Stomach (tissue), 19 donors: ENCODE measurements at places on chromosomes 2 and 18. TPM values are rescaled to one million over a fixed set of nuclear protein-coding genes. Genes with fewer than 3 reads are reported as not detected.

Gene EIF2AK3
- 92.3 TPM for total RNA-seq

GRCh38 chr18:56647071-56647470, 4.1 kb upstream of the WDR7 start:
- H3K27me3 ChIP-seq: no peaks in the 10 kb centered on the region
- H3K27ac ChIP-seq: no peak overlapping the region
- DNase-seq: no peak
- H3K4me1 ChIP-seq: peaks cover 22% of the 10 kb centered on the region

GRCh38 chr2:107712857-107713256, 113.8 kb upstream of the RGPD4 start:
- peak overlapping the region; percentile 7 for H3K4me3 ChIP-seq
- no peaks in the 10 kb centered on the region for H3K36me3 ChIP-seq
- H3K27me3 ChIP-seq: no peaks in the 10 kb centered on the region
- peaks cover 6% of the 10 kb centered on the region for H3K4me1 ChIP-seq
- H3K27ac ChIP-seq: no peak overlapping the region

Gene HAUS1
- total RNA-seq: 26.4 TPM

DNA sequence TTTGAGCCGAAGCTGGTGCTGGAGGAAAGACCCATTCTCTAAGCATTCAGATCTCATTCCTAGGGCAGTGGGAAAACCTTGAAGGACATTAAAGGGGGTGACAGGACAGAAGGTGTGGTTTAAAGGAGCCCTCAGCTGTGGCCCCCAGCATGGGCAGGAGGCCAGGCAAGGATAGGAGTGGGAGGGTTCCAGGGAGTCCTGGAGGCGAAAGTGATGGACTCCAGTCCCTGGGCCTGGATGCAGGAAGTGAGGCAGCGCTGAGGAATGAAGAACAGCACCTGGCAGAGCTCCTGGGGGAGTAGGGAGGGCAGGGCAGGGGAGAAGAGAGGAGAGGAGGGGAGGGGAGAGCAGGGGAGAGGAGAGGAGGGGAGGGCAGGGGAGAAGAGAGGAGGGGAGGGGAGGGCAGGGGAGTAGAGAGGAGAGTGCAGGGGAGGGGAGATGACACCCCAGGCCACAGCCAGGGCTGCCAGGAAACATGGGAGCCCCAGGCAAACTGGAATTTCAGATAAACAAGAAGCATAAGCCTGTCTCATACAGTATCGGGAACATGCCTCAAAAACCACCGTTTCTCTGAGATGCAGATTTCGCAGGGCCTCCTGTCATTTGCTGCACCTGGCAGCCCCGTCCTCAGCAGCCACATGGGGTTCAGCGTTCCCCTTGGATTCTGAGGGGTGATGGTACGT, 5.7 kb downstream of the RAMP1 start:
- H3K4me3 ChIP-seq: no peak overlapping the region
- peaks cover 17% of the 10 kb centered on the region for H3K27me3 ChIP-seq
- peaks cover 54% of the 10 kb centered on the region for H3K4me1 ChIP-seq
- H3K27ac ChIP-seq: peak overlapping the region; percentile 91
- peak; percentile 67 for DNase-seq
- H3K36me3 ChIP-seq: no peaks in the 10 kb centered on the region

- no peak overlapping the region for H3K27ac ChIP-seq
- no peak for DNase-seq
These were observed 598.4 kb downstream of the FBXO15 start for GRCh38 chr18:73549236-73549635.

Gene SOWAHC
- 23.2 TPM for total RNA-seq

GRCh38 chr2:171134624-171135230, 26.0 kb downstream of the TLK1 start:
- H3K4me3 ChIP-seq: no peak overlapping the region
- no peaks in the 10 kb centered on the region for H3K27me3 ChIP-seq
- H3K27ac ChIP-seq: no peak overlapping the region
- peaks cover 66% of the 10 kb centered on the region for H3K4me1 ChIP-seq
- H3K36me3 ChIP-seq: no peaks in the 10 kb centered on the region

- no peak for DNase-seq
- H3K27me3 ChIP-seq: no peaks in the 10 kb centered on the region
- H3K4me1 ChIP-seq: no peaks in the 10 kb centered on the region
These were observed 237.5 kb downstream of the STK39 start for GRCh38 chr2:168009900-168010299.

DNA sequence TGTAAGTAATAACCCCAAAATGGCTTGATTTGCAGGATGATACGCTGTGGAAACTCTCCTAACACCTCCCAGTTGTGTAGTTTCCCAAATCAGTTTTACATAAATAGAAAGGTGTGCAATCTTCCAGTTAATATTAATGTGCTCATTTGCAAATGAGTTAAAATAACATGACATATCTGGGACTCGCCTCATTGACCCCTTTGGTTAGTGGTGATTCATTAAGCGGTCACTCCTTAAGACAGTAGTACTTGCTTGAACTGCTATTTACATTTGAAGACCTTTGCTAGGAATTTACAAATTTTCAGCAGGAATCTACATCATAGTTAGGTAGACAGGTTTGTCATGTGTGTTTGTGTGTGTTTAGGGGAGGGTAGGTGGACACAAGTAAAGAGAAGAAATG, 1367.7 kb upstream of the CELF4 start:
- H3K4me3 ChIP-seq: no peak overlapping the region
- H3K36me3 ChIP-seq: no peaks in the 10 kb centered on the region
- no peak overlapping the region for H3K27ac ChIP-seq
- no peaks in the 10 kb centered on the region for H3K4me1 ChIP-seq

DNA sequence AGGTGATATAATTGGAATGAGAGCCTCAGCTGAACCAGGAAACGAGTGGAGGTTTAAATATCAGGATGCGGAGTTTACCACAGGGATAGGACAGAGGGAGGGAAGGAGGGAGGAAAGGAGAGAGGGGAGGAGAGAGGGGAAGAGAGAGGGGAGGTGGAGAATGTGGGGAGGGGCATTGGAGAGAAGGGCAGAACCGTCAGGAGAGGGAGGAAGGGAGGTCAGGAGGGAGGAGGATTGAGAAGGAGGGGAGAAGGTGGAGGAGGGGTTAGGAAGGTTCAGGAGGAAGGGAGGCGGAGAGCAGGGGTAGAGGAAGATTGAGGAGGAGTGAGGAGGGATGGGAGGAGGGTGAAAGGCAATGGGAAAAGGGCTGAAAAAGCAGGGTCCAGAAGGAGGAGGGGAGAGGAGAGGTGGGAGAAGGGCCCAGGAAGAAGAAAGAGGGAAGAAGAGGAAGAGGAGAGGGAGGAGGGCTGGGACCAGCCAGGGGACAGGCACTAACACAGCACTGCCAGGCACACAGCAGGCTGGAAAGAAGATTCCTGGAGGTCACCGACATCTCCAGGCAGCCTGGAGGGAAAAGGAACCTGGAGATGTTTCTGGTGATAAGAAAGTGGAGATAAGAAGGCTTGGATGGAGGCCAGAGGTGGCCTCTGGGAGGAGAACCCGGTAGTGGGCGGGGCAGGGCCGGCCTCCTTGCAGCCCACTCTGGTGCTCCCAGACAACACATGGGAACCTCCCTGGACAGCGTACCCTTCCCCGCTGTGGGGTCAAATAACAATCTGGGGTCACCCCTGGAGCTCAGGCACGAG, 176.7 kb upstream of the SMAD2 start:
- no peaks in the 10 kb centered on the region for H3K4me1 ChIP-seq
- H3K36me3 ChIP-seq: no peaks in the 10 kb centered on the region
- H3K27ac ChIP-seq: no peak overlapping the region
- H3K4me3 ChIP-seq: no peak overlapping the region

Gene UGT1A3
- 1.3 TPM for total RNA-seq

DNA sequence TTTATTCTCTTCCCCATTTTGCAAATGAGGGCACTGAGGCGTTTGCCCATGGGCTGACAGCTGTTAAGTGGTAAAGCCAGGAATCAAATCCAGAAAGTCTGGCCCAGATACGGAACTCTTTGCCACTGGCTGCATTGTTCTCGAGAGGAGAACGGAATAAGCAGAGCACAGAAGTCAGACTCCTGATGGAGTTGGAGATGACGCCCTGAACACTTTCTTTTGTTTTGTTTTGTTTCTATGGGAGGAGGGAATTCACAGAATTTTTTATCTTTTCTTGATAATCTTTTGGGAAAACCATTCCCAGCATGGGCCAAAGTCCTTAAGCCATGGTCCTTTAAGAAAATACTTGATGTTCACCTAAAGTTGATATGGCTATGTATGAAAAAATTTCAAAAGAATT, 322.2 kb downstream of the RDH14 start:
- H3K27ac ChIP-seq: no peak overlapping the region
- no peak overlapping the region for H3K4me3 ChIP-seq
- no peak for DNase-seq
- no peaks in the 10 kb centered on the region for H3K36me3 ChIP-seq

GRCh38 chr2:215554689-215555498, 119.0 kb upstream of the FN1 start:
- H3K27me3 ChIP-seq: no peaks in the 10 kb centered on the region
- no peaks in the 10 kb centered on the region for H3K4me1 ChIP-seq
- H3K36me3 ChIP-seq: no peaks in the 10 kb centered on the region
- DNase-seq: no peak

Gene TMEM37
- 5.7 TPM for total RNA-seq

Gene SIX2
- 15.8 TPM for total RNA-seq

Gene CAPN14
- total RNA-seq: not detected

- no peaks in the 10 kb centered on the region for H3K36me3 ChIP-seq
- peak overlapping the region; percentile 17 for H3K27ac ChIP-seq
- peaks cover 24% of the 10 kb centered on the region for H3K4me1 ChIP-seq
- peaks cover 58% of the 10 kb centered on the region for H3K27me3 ChIP-seq
These were observed 3.0 kb upstream of the CD8A start for GRCh38 chr2:86793752-86794151.

DNA sequence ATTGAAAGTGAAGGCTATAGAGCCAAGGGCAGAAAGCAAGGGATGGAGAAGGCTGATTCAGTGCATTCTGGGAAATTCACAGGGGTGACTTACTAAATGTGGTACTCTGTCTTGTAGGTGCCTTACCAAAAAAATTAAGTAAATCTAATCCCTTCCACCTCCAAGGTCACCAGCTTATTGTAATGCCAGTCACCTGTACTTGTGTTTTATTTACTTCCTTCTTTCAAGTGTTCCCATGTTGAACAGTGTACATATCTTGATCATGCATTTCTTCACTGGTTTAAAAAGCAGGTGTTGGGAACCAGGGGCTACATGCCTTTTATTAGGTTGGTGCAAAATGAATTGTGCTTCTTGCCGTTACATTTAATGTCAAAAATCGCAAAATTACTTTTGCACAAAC, 137.0 kb upstream of the ARHGAP28 start:
- H3K27ac ChIP-seq: no peak overlapping the region
- no peaks in the 10 kb centered on the region for H3K4me1 ChIP-seq
- DNase-seq: no peak
- no peak overlapping the region for H3K4me3 ChIP-seq
- no peaks in the 10 kb centered on the region for H3K36me3 ChIP-seq

GRCh38 chr18:35067454-35067853, 26.2 kb downstream of the MAPRE2 start:
- H3K27ac ChIP-seq: no peak overlapping the region
- no peak overlapping the region for H3K4me3 ChIP-seq
- no peaks in the 10 kb centered on the region for H3K27me3 ChIP-seq

Gene SP140L
- 17.5 TPM for total RNA-seq

Gene SERPINB4
- not detected for total RNA-seq

Gene SH3YL1
- total RNA-seq: 218 TPM

Gene GALR1
- total RNA-seq: 0.55 TPM

GRCh38 chr2:43074592-43075053, 151.8 kb downstream of the ZFP36L2 start:
- H3K4me3 ChIP-seq: no peak overlapping the region
- peak overlapping the region; percentile 87 for H3K27ac ChIP-seq
- DNase-seq: no peak
- H3K27me3 ChIP-seq: no peaks in the 10 kb centered on the region

- no peak for DNase-seq
- H3K27me3 ChIP-seq: no peaks in the 10 kb centered on the region
- peaks cover 25% of the 10 kb centered on the region for H3K4me1 ChIP-seq
- peak overlapping the region; percentile 53 for H3K27ac ChIP-seq
- H3K4me3 ChIP-seq: no peak overlapping the region
These were observed 5.9 kb upstream of the FHL2 start for GRCh38 chr2:105404736-105405135.

DNA sequence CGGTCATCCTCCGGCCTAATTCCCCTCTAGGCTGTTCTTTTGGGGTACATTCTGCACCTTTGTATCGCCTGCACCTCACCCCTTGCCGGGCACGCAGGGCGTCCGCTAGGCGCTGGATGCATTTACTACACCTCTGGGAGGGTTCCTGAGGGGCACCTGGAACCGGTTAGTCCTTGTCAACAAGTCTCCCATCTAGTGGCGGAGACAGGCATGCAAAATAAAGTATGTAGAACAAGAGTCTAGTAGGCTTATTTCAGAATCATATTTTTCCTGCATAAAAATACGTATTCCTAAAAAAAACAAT, 705 bp upstream of the TEX261 start:
- peaks cover 18% of the 10 kb centered on the region for H3K36me3 ChIP-seq
- H3K27me3 ChIP-seq: no peaks in the 10 kb centered on the region
- peak; percentile 80 for DNase-seq
- H3K27ac ChIP-seq: peak overlapping the region; percentile 92

GRCh38 chr2:212477571-212477970, 61.0 kb downstream of the ERBB4 start:
- no peak overlapping the region for H3K27ac ChIP-seq
- H3K27me3 ChIP-seq: no peaks in the 10 kb centered on the region
- no peak overlapping the region for H3K4me3 ChIP-seq
- DNase-seq: no peak
- H3K4me1 ChIP-seq: no peaks in the 10 kb centered on the region

- DNase-seq: no peak
- H3K27ac ChIP-seq: no peak overlapping the region
- no peak overlapping the region for H3K4me3 ChIP-seq
- H3K36me3 ChIP-seq: no peaks in the 10 kb centered on the region
- no peaks in the 10 kb centered on the region for H3K4me1 ChIP-seq
These were observed 387.8 kb downstream of the ZNF521 start for GRCh38 chr18:24964216-24964615.

DNA sequence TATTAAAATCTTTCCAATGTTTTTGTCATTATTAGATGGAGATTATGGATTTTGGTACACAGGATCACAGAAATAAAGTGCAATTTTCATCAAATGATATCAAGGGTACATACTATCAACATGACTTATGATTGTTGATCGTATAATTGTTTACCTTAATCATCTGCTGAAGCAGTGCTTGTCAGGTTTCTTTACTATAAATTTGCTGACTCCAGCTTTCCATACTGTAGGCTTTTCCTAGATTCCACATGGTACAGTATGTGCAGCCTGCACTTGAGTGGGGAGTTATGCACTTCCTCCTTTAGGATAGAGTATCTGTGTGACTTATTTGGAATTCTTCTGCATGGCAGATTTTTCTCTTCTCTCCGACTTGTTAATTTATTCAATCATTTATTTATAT, 187.6 kb upstream of the DPP10 start:
- no peaks in the 10 kb centered on the region for H3K4me1 ChIP-seq
- no peak for DNase-seq
- no peak overlapping the region for H3K4me3 ChIP-seq
- H3K36me3 ChIP-seq: no peaks in the 10 kb centered on the region

DNA sequence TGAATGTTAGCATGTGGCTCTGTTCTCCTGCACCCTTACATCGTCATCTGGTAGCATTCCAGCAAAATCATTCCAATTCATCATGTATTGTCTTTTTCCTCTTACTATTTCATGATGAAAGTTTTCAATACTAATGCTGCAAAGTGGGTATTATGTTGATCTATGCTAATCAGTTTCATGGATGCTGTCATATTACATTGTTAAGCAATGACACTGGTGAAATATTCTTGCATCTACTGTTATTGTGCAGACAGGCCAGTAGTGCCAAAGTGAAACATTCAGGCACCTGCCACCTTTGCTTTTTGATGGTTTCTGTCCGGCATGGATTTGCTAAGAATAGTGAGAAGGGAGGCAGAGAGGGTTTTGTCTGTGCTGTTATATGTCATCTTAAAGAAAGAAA, 76.1 kb upstream of the SMIM21 start:
- H3K4me3 ChIP-seq: no peak overlapping the region
- H3K27me3 ChIP-seq: no peaks in the 10 kb centered on the region
- H3K27ac ChIP-seq: no peak overlapping the region
- no peaks in the 10 kb centered on the region for H3K36me3 ChIP-seq
- DNase-seq: no peak
- no peaks in the 10 kb centered on the region for H3K4me1 ChIP-seq
